RWPE1 (cell line): ENCODE measurements at places on chromosomes 6 and 20.

GRCh38 chr6:163309491-163310026 lies 105.0 kb upstream of the QKI start:
- peak; percentile 69 for DNase-seq

GRCh38 chr20:54223751-54224150 lies 15.9 kb downstream of the PFDN4 start:
- DNase-seq = no peak

GRCh38 chr6:3581469-3581868 lies 124.6 kb upstream of the SLC22A23 start:
- DNase-seq = no peak

DNA sequence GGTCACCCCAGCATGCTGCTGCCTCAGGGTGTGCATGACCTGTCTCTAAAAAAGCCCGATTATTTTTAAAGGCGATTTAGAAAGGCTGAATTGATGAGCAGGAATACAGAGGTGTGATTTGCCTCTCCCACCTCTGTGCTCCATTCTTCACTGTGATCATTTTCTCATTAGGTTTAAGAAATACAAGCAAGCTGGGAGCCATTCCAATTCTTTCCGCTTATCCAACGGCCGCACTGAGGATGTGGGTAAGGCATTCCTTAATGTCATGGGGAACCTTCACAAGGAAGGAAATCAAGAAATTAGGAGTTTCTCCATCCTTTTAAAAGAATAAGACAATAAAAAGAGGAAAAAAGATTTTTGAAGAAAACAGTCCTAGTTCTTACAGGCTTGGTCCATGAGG lies 55.6 kb upstream of the GNRH2 start:
- no peak for DNase-seq

- DNase-seq = no peak
Observed at GRCh38 chr20:35888657-35889056, 65.6 kb downstream of the SCAND1 start.

DNA sequence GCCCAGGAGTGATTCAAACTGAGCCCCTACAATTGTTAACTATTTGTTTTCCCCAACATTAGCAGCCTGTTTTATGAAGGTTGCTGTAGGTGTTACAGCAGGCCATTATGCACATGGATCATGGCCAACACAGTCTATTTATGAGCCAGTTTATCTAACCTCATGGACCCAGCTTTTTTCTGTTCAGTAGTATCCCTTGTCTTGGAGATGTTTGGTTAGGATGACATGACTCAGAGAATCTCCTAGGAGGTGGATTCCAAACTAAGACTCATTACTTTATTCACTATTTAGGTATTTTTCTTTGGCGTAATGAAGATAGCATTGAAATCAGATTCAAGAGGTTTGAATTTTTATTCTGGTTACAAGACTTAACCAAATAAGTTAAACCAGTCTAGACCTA lies 62.8 kb upstream of the TFB1M start:
- DNase-seq = peak; percentile 31

DNA sequence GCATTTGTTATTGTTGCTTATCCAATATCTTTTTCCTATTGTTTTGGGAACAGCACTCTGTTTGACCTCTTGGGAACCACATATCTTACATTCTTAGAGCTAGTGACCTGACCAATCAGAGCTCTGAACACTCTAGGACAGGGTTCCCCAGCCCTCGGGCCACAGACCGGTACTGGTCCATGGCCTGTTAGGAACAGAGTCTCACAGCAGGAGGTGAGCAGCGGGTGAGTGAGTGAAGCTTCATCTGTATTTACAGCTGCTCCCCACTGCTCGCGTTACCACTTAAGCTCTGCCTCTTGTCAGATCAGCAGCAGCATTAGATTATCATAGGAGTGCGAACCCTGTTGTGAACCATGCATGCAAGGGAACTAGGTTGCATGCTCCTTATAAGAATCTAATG lies 226.0 kb upstream of the TSHZ2 start:
- DNase-seq = no peak

GRCh38 chr6:73451223-73452106 lies 632 bp downstream of the CGAS start:
- DNase-seq = peak; percentile 51

- peak; percentile 60 for DNase-seq
Observed at GRCh38 chr20:50930139-50930975, 880 bp downstream of the ADNP start.

- no peak for DNase-seq
Observed at GRCh38 chr20:21272279-21272678, 30.9 kb upstream of the XRN2 start.

GRCh38 chr6:157233156-157233555 lies 90.2 kb downstream of the TMEM242 start:
- DNase-seq = no peak

DNA sequence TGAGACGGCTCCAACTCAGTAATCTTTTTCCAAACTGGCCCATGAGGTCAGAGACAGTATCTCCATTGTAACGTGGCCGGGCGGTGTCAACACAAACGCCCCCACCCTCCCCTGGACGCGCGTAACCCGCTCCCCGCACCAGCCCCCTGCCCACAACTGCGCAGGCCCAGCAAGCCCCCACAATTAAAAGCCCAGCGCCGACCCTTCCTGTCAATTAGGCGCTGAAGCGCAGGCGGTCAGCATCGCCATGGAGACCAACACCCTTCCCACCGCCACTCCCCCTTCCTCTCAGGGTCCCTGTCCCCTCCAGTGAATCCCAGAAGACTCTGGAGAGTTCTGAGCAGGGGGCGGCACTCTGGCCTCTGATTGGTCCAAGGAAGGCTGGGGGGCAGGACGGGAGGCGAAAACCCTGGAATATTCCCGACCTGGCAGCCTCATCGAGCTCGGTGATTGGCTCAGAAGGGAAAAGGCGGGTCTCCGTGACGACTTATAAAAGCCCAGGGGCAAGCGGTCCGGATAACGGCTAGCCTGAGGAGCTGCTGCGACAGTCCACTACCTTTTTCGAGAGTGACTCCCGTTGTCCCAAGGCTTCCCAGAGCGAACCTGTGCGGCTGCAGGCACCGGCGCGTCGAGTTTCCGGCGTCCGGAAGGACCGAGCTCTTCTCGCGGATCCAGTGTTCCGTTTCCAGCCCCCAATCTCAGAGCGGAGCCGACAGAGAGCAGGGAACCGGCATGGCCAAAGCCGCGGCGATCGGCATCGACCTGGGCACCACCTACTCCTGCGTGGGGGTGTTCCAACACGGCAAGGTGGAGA lies at the start of the genes HSPA1A and HSPA1L:
Gene HSPA1A (plus strand): TSS at position 519 of the 814 bp plus-strand sequence. CDS start 214 bp downstream, at position 733.
Gene HSPA1L (minus strand): TSS at position 259 of the 814 bp plus-strand sequence. CDS start 3,311 bp downstream, outside the sequence.
- DNase-seq = peak; percentile 99

DNA sequence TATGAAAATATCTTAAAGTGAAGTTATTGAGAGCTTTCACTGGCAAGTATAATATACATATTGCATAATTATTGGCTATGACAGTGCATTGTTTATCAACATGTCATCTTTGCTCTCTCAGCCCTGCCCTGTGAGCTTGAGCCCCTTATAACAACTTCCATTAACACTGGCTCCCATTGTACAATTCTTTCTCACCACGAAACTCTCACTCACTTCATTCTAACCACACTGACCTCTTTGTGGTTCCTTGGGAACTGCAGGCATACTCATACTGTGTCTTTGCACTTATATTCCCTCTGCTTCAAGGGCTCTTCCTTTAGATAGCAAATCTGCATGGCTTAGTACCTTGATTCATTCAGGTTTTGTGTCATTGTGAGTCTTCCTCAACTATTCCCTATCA lies 411.8 kb downstream of the CDKAL1 start:
- no peak for DNase-seq

GRCh38 chr20:53872561-53873229 lies 197.7 kb downstream of the BCAS1 start:
- DNase-seq = no peak

GRCh38 chr6:7684843-7685242 lies 41.1 kb upstream of the BMP6 start:
- no peak for DNase-seq

GRCh38 chr20:35561671-35562070 lies 19.8 kb downstream of the ERGIC3 start:
- DNase-seq = peak; percentile 65

DNA sequence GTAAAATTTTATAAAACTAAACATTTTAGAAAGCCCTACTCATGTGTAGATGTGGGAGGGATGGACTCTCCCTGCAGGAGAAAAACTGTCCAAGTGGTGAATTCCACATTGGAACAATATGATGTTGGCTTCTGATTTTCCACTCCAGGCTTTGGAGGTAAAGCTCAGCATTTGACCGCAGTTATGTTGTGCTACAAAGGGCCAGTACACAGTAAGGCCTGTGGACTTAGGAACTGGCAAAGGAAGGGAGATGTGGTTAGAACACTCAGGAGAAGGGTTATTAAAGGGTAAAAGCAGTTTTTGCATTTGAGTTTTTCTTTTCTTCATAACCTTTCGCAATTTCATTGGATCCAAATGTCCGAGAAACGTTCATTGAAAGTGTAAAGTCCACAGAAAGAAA lies 150.3 kb upstream of the SASH1 start:
- DNase-seq = peak; percentile 48

- no peak for DNase-seq
Observed at GRCh38 chr6:71248878-71249544, 39.6 kb upstream of the OGFRL1 start.

- DNase-seq = no peak
Observed at GRCh38 chr6:142881761-142882160, 63.2 kb downstream of the HIVEP2 start.

GRCh38 chr6:61585504-61585903 lies 700.5 kb downstream of the KHDRBS2 start:
- no peak for DNase-seq

DNA sequence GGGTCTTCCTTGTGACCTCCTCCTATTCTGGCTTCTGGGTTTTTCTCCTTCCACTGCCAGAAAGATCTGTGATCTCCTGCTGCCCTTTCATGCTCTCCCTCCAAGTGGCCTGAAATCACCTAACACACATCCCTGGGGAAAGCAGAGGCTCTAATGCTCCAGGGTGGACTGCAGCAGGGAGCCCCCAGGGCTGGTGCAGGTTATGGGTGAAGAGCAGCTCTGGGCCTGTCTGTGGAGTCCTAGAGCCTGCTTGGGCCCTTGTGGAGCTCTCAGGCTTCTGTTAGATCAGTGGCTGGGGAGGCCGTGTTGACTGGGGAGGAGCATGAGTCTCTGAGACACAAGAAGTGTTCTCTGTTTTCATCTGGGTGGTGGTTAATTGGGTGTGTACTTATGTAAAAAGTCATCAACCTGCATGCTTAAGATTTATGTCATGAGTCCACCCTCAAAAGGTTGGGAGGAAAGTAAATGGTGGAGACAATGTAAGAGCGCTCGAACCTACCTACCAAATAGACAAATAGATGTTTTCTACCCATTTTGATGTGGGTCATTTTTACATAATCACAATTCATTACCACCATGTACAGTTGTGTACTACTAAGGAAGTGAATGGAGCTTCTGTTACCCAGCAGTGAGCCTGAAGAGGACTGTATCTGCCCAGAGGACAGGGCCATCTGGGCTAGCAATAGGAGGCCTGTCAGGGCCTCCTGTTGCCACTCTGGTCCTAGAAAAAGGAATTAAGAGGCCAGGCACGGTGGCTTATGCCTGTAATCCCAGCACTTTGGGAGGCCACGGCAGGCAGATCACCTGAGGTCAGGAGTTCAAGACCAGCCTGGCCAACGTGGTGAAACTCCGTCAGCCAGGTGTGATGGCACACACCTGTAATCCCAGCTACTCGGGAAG lies 32.0 kb upstream of the RNF8 start:
- DNase-seq = no peak

GRCh38 chr6:156563714-156564113 lies 213.5 kb upstream of the ARID1B start:
- DNase-seq = no peak

GRCh38 chr6:136030131-136030530 lies 178.6 kb downstream of the PDE7B start:
- DNase-seq = no peak

GRCh38 chr6:21847711-21848480 lies 254.3 kb downstream of the SOX4 start:
- no peak for DNase-seq

DNA sequence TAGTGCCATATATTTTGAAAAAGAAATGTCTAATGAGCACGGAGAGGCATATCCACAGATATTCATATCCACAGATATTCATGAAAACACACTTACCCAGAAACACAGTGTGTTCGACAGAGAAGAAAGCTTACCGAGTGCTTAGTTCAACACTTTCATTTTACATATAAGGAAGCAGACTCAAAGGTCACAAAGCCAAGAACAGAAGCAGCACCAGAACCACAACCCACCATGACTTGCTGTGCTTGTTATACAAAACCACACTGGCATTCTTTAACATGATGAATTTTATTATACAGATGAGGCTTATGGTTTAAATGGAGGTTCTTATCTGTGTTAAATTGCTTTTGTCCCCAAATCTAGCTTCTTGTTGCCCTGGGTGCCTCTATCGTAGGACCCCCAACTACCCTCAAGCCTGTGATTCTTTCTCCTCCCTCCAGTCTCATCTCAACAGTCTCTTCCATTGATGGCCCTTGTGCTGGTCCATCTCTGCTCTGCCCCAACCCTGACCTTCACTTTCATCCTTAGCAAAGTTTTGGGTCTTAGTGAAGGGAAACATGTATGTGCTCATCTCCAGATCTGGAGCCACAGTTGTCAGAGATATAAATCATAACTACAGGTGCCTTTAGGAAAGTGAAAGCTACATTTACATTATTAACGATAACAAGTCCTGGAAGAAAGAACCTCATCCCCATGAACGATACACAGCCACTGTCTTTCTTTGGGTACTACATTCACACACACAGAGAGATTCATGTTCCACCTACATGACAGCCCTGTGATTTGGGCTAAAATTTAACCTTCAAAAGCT lies 40.0 kb downstream of the SF3B5 start:
- DNase-seq = no peak

- DNase-seq = no peak
Observed at GRCh38 chr6:47654255-47654654, 44.1 kb upstream of the ADGRF4 start.

- no peak for DNase-seq
Observed at GRCh38 chr20:16864069-16864468, 115.9 kb downstream of the OTOR start.

DNA sequence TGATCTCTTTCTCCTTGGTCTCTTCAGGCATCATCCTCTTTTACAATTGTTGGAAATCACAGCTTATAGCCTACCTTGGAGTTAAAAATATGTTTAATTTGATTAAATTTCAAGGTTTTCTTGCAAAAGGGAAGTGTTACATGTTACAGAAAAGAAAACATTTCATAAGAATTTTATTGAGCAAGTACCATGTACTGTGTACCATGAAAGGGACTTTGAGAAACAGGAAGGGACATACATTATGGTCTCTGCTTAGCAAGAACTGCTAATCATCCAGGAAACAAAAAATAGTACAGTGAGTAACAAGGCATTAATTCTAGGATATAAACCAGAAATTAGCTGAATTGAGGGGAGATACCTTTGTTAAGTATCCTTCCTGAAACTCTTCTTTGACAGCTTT lies 145.3 kb upstream of the SPACA1 start:
- no peak for DNase-seq

GRCh38 chr6:65700561-65700960 lies 6.5 kb downstream of the EYS start:
- no peak for DNase-seq

DNA sequence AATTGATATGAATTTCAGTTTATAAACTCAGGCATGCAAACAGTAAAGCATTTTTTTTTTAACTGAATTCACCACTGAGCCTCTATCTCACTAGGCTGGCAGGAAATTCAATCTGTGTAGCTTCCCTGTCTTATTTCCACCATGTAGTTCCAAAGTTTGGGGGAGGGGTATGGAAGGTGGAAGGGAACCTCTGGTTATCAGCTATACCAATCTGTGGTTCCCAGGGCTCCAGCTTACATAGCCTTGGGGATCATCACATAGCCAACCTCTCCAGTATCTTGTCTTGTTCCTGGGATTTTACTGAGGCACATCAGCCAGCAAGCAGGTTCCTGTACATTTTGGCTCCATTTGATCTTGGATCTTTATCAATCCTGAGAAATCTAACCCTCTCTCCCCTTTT lies 15.6 kb downstream of the RAD21L1 start:
- no peak for DNase-seq
